G401 (cell line): ENCODE measurements at places on chromosomes 1 and 21.

- DNase-seq = no peak
These were observed 193.1 kb downstream of the RYR2 start for GRCh38 chr1:237235091-237235490.

GRCh38 chr1:58726581-58726980 is 26.7 kb upstream of the MYSM1 start:
- no peak for DNase-seq

- no peak for DNase-seq
These were observed 5.8 kb downstream of the OR6P1 start for GRCh38 chr1:158564608-158565007.

DNA sequence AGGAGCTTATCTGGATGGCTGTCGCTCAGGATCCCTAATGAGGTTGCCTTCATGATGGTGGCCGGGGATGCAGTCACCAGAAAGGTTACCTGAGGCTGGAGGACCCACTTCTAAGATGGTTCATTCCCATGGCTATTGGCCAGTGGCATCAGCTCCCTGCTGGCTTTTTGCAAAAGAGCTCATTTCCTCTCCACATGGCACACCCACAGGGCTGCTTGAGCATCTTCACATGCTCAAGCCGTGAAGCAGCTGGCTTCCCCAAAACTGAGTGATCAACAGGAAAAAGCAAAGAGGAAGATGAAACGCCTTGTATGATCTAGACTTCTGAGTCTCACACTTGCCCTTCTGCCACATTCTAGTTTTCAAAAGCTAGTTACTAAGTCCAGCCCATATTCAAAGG is 124.6 kb upstream of the CXADR start:
- DNase-seq = peak; percentile 13

DNA sequence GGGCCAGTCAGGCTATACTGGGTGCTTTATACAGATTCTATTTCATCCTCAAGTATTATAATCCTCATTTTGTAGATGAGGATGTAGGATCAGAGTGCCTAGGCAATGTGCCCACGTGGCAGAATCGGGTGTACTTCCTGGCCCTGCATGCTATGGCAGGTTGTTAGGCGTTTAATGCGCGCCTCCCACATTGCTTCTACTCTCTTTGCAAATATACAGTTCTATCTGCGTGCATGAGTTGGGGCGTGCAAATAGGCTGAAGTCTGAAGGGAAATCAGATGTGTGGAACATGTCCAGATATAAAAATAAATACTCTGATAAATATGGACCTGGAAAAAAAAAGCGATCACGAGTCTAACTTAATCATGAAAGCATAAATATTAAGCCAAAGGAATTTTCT is 194.7 kb upstream of the FMN2 start:
- no peak for DNase-seq

- peak; percentile 65 for DNase-seq
These were observed 70.2 kb downstream of the TRIM11 start for GRCh38 chr1:228336308-228337030.

DNA sequence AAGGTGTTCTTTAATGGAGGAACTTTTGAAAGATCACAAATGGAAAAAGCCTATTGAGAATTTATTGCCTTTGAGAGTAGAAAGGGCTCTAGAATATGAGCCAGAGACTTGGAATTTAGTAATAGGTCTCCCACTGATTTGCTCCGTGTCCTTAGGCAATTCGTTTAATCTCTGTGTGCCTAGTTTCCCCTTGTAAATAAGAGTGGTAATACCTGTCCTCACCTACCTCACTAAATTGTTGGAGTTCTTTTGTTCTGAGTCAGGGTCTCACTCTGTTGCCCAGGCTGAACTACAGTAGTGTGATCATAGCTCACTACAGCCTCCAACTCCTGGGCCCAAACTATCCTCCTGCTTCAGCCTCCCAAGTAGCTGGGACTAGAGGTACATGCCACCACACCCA is 15.0 kb upstream of the TEKT2 start:
- DNase-seq = no peak

GRCh38 chr1:22437573-22437972 is 14.1 kb upstream of the ZBTB40 start:
- DNase-seq = no peak

DNA sequence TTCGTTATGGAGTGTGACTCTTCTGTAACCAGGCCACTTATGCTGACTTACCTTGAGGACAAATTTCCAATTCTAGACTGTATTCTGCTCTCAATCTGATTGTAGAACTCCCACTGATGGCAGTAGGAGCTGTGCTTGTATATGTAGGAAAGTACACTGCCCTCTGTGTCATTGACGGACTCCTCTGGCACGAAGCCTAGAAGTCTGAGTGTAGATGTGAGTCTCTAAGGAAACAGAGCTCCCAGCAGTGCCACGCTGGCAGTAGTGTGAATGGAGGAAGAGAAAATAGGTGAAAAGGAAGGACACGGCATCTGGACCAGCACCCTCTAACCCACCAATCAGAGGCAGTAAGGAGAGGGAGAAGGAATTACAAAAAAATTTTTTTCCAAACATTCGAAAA is 130.4 kb upstream of the ADGRL2 start:
- DNase-seq = peak; percentile 27

- DNase-seq = no peak
These were observed 4.4 kb upstream of the NFYC start for GRCh38 chr1:40687059-40687458.

- no peak for DNase-seq
These were observed 17.3 kb upstream of the THEMIS2 start for GRCh38 chr1:27855085-27855484.

GRCh38 chr1:10387677-10388386 is 11.0 kb upstream of the PGD start:
- no peak for DNase-seq

GRCh38 chr1:236795757-236796667 is 920 bp downstream of the MTR start:
- peak; percentile 37 for DNase-seq

DNA sequence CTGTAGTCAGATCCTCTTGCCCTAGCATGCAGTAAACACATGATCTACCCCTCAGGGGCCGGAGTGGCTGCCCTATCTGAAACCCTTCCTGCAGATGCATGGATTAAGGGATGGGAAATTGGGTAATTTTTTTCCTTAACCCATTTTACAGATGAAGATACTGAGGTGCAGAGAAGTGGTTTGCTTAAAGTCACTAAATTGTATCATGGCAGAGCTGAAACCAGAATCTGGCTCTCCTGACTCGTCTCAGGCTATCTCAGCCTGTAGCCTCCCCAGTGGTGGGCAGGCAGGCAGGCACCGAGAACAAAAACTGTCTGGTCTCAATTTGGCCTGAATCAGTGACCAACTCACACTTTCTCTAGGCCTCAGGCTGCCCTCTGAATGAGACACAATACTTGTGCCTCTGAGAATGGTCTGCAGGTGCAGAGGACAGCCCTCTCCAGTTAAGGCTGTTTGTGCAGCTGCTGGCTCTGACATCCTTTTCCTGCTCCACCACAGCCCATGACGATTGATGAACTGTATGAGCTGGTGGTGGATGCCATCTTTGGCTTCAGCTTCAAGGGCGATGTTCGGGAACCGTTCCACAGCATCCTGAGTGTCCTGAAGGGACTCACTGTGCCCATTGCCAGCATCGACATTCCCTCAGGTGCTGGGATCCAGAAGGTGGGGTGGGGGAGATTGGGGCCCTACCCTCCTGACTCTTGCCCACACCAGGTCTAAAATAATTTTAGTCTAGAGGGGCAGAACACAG is 1.5 kb downstream of the NAXE start:
- DNase-seq = no peak

- no peak for DNase-seq
These were observed 140.4 kb upstream of the UBE2U start for GRCh38 chr1:64062941-64063581.

DNA sequence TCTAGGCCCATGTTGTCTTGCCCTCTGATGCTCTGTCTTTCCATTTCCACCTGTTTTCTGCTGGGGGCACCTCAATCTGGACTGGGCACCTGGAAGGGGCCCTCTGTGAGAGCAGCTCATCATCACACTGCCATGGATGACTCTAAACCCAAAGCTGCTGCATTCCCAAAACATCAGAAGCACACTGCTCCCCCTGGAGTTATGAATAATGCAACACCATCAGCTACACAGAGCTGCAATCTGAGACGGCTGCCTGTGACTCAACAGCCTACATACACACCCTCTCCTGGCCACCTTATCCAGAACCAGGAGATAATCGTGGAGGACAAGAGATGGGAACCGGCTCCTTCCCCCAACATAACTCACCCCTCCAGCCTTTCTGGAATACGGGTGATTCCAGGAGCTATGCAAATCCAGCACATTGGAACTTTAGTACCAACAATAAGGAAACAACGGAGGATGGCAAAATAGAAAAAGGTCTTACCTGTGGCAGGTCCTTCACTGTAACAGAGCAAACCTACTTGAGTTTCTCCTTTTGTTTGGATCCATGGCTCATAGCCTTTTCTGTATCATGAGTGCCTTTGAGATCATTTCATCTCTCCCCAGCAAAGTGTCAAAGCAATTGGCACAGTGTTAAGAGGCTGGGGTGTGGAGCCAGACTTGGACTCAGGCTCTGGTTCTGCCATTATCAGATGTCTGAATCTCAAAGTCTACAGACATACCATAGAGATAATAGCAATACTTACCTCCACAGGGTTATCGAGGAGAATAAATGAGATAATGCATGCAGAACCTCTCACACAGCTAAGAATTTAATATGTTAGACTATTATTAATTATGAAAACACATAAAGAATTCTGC is 29.3 kb downstream of the AK2 start:
- peak; percentile 51 for DNase-seq

- DNase-seq = no peak
These were observed 24.9 kb upstream of the KIRREL1 start for GRCh38 chr1:157968508-157968907.

DNA sequence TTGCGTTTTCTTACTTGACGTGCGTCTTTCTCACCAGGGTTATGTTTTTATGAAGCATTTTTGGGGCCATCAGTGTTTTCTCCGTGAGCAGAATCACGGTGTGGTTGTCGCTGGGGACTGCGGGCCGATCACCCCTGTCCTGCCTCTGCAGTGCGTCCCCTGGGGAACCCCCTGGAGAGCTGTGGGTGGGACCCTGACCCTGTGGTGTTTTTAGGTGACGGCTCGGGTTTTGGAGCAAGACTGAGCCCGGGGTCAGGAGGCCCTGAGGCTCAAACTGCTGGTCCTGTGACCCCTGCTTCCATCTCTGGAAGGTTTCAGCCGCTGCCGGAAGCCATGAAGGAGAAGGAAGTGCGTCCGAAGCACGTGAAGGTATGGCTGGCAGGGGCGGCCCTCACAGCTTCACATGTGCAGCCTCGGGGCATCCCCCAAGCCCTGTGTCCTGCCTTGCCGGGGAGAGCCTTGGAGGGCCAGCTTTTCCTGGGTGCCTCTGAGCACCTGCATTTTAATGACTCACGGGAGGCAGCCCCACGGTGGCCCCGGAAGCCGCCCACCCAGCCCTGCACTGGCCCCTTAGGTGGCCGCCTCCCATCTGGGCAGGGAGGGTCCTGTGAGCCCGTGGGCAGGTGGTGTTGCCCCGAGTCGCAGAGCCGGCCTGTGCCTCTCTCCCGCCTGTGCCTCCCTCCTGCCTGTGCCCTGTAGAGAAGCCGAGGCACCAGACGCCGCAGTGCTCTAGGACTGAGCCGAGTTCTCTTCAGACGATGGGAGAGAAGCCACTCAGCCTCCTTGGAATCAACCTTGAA is 36.7 kb upstream of the DIP2A start:
- no peak for DNase-seq
